ENCODE measurements at places on chromosomes 7 and 10.

DNA sequence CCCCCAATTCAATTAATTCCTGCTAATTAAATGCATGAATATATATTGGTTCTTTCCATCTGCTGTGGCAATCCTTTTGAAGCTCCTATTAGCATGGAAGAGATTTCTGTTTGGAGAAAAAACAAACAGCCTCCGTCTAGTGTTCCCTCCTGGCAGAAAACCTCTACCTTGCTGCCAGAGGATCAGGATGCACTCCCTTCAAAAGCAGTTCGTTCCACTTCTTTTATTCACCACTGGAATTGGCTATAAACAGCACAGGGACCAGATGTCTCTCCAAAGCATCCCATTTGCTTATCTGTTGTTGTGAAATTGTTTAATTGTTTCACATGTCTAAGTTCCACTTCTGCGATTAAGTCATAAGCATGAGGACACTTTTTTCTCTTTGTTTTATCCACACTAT is 77.8 kb upstream of the PTN start:
- no peak for DNase-seq

DNA sequence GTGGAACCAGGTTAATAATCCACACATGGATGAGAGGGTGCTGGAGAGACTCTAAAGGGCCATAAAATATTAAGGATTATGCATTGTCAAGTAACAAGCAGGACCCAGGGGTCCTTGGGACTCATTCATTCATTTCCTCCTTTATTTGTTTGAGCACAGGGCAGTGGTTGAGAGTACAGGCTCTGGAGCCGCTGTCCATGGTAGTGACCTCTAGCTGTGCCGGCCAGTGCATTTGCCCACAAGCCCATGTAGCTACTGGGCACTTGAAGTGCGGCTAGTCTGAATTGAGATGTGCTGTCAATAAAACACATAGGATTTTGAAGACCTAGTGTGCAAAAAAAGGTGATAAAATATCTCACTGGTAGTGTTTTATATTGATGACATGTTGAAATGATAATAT is 137.6 kb downstream of the C10orf105 start:
- no peak for DNase-seq

DNA sequence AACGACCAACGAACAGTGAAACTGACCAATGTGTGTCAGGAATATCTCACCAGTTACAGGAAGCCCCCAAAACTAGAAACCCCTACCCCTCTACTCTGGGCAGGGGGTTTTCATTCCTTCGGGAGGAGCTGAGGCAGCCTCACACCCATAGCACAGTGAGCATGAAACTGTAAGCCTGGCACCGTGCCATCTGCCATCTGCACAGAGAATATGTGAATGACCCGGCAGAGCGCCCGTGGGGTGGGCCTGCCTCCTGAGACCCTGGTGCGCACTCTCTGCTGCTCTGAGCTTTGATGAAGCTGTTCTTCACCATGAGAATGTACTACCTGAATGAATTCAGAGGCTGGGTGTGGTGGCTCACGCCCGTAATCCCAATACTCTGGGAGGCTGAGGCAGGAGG is 27.1 kb downstream of the DAGLB start:
- no peak for DNase-seq

DNA sequence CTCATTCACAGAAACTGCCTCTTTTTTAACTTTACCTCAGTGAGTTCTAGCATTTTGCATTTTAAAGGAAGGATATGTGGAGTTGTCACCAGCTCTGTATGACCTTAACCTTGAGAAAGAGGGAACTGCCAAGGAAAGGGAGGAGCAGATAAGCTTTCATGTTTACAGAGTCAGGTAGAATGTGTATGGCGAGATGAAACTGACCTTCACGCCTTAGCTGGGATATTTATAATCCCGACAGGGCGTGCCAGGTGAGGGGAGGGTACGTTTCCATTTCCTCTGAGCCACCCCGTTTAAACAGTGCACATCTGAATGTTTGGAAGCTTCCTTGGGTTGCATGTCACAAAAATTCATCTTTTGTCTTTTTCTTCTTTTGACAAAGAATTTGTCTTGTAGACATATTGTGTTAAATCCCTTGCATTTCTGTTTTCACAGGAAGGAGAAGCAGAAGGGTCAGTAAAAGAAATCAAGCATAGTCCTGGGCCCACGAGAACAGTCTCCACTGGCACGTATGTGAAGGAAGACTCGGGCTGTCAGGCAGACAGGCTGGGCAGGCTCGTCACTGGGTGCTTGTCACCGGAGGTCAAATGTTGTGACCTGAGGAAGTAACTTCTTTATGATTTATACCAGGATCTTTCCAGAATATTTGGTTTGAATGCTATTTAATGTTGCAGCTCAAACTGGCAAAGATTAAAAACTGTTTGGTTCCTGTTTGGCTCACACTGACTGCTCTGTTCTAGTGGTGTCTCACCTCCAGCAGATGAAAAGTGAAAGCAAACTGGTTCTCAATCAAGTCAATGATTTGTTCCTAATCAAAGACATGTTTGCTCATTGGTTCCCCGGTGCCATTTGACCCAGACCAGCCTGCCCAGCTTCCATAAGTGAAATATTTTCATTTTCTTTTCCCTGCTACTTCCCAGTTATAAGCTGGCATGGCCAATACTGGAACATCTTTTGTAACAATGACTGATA is 16.2 kb downstream of the OPTN start:
- DNase-seq, result no peak

- no peak for DNase-seq
Measured at GRCh38 chr7:149196151-149196704, 882 bp downstream of the ZNF282 start.

DNA sequence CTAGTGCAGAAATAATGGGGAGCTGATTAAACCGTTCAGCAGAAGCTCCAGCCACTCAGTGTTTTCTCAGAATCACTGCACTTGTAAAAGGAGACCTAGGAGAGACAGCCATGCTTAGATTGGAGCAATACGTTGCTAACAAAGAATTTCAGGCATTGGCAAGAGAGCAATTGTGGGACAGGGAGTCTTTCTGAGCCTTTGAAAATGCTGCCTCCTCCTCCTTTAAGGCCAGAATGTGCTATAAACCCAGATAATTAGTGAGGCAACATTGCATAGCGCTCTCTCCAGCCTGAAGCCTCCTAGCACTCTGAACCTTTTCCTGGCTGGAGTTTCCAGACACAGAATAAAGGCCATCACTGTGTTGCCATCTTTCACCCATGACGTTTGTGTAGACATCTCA is 18.5 kb upstream of the PTPRN2 start:
- DNase-seq, result no peak

GRCh38 chr10:12605580-12606405 is 256.4 kb downstream of the CAMK1D start:
- peak; percentile 39 for DNase-seq

DNA sequence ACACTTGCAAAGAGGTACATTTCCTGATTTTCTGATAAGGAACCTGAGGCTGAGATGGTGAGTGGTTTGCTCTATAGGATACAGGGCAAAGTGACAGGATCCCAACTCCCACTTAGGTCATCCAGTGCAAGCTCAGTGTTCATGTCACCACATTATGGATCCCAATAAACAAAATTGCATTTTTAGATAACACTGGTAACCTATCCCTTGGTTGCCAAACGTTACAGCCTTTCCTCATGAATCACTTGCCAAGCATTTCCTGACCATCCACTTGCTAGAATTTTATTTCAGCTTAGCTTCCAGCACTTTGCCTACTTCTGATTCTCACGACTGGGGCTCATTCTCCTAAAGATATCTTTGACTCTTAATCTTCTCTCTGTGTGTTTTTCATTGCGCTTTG is 131.4 kb upstream of the ODAD2 start:
- no peak for DNase-seq

GRCh38 chr7:36137258-36137657 is 15.8 kb upstream of the EEPD1 start:
- no peak for DNase-seq

DNA sequence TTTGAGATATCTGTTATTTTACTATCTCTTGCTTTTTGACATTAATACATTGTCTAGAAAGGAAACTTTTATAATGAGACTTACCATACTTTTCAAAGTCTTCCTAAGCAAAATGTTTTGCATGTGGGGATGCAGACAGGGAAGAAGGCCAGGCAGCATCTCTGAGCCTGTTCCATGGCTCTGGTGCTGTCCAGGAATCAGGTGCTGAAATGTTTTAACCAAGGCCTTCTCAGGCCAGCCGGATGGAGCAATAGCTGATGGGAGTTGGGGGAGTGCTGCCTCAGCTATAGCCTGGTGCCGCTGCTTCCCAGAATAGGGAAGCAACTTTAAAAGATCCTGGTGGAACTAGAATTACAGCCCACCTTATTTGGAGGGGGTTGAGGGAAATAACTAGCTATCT is 38.5 kb downstream of the CRTAC1 start:
- DNase-seq, result peak; percentile 5

- no peak for DNase-seq
Measured at GRCh38 chr7:78225534-78225933, 427.0 kb downstream of the PHTF2 start.

- no peak for DNase-seq
Measured at GRCh38 chr7:99041526-99041925, 102.4 kb downstream of the SMURF1 start.

DNA sequence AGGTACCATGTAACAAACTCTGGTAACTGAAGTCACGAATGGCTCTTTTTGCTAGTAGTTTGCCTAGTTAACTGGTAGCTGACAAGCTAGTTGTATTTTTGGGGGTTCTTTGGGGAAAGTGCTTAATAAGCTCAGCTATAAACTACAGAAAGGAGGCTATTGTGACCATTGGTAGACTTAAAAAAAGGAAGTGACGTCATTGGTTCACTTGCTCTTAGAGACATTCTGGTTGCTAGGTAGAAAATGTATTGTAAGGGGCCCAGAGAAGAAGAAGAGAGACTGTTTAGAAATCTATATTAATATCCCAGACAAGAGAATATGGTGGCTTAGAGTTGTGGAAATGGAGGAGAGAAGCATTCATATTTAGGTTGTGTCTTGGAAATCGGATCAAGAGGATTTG is 103.0 kb downstream of the NXPH1 start:
- DNase-seq, result no peak

DNA sequence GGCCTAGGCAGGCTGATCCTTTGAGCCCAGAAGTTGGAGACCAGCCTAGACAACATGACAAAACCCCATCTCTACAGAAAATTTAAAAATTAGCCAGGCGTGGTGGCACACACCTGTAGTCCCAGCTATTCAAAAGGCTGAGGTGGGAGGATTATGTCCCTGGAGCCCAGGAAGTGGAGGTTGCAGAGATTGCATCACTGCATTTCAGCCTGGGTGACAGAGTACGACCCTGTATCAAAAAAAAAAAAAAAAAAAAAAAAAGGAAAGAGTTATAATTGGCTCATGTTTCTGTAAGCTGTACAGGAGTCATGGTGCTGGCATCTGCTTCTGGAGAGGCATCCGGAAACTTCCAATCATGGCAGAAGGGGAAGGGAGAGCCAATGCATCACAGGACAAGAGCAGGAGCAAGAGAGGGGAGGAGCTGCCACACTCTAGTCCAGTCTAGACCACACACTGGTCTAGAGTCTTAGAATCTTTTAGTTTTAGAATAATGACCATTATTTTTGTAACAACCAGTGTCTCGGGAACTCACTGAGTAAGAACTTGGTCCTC is 16.8 kb downstream of the DOCK1 start:
- DNase-seq, result no peak

DNA sequence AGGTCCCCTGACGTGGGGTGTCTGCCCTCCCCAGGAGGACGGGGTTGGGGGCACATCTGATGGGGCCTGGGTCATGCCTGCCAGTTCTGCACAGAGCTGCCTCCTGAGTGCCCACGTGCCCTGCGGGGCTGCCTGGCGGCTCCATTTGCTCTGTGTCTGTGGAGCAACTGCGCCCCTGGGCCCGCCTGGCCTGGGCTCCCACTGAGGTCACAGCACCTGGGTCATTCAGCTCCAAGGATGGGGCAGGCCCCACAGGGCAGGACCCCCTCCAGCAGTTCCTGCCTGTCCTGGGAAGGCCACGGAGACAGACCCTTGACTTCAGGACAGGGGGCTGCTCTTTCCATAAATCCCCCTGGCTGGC is 590.6 kb downstream of the PTPRN2 start:
- DNase-seq, result no peak

- no peak for DNase-seq
Measured at GRCh38 chr7:135269921-135270320, 36.3 kb downstream of the STRA8 start.

- DNase-seq, result no peak
Measured at GRCh38 chr10:79299397-79300241, 47.6 kb upstream of the PPIF start.

GRCh38 chr7:4834601-4835397 is 27.0 kb downstream of the PAPOLB start:
- no peak for DNase-seq
